Fibroblast of gingiva (primary cell): ENCODE measurements at places on chromosomes 12 and 14.

- no peak for DNase-seq
Observed at GRCh38 chr12:110503432-110503831, 1.3 kb downstream of the RAD9B start.

- no peak for DNase-seq
Observed at GRCh38 chr14:68815298-68816182, 22.7 kb upstream of the ZFP36L1 start.

GRCh38 chr12:103855036-103855712 lies 14.1 kb upstream of the NT5DC3 start:
- DNase-seq: no peak

DNA sequence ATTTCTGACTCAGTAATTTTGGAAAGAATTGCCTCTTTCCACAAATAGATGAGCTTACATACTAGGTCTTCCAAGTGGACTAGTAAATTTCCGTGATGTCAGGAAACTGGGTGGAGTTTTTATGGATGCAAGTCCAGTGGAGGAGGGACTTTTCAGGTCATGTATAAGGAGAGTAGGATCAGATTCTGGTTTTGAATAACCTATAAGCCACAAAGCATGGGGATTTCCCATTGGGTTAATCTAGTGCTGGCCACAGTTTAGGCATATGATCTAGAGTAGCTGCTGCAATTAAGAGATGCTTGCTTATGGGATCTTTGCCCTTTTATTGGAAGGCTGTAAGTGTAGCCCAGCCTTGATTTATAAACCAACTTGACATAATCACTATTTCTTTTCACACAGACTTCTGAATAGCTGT lies 33.8 kb downstream of the STK38L start:
- DNase-seq: peak; percentile 89

GRCh38 chr14:104665657-104666522 lies 23.5 kb upstream of the INF2 start:
- no peak for DNase-seq

GRCh38 chr14:70807898-70808415 lies 1.4 kb downstream of the MAP3K9 start:
- DNase-seq: no peak

- no peak for DNase-seq
Observed at GRCh38 chr14:97346675-97347074, 549.5 kb downstream of the VRK1 start.

GRCh38 chr12:80044694-80045046 lies 54.7 kb upstream of the OTOGL start:
- DNase-seq: peak; percentile 67

- DNase-seq: no peak
Observed at GRCh38 chr12:102061096-102061559, 663 bp downstream of the WASHC3 start.

DNA sequence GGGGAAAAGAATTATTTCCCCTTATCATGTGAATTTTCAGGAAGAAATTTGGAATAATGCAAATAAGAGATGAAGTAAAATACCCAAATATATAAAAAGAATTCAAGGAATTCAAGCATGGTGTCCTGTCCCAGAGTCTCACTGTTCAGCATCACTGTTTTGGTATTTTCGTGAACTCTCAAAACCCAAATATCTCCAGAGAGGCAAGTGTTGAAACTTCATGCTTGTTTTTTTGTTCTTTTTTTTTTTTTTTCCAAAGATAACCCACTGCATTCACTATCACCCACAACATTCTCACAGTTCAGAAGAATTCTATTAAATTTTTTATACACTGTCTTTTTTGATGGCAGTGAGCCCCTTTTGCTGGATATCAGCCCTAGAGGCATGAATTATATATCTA lies 354.9 kb downstream of the DIO2 start:
- DNase-seq: no peak

- DNase-seq: no peak
Observed at GRCh38 chr12:32508626-32509025, 109.3 kb downstream of the FGD4 start.

DNA sequence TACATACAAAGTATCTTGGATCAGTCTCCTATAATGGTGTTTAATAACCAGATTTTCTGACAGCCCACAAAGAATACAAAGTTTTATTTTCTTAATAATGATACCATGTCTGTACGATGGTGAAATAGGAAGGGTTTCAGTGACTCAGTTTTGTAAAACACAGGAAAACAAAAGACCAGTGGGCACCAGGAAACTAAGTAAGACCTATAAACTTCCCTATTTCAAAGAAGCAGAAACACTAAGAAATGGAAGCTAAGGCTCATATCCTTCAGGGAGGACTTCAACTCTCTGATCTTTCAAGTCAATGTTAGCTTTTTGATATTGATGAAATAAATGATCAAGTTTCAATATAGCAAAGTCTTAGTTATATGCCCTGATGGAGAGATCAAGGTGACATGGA lies 196.0 kb downstream of the DUSP6 start:
- DNase-seq: no peak

DNA sequence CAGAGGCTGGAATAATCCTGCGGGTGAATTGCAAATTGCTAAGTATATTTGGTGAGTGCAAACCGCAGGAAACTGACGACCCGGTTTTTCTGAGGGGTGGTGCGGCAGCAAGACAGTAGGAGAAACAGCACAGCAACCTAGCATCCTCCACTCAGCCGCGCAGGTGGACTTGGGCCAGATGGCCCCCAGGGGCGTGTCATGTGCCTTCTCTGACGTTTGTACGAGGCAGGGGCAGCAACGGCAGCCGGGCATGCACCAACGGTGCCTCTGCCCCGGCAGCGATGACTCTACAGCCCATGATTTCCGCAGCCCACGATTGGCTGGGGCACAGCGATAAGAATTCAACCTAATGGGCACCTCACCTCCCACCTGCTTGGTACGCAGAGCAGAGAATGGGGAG lies 11.1 kb upstream of the CLEC2A start:
- no peak for DNase-seq
